ENCODE measurements at places on chromosomes 16 and 17. TPM values are rescaled to one million over a fixed set of nuclear protein-coding genes. Genes with fewer than 3 reads are reported as not detected.

SPECC1 gene
- total RNA-seq, result 18.4 TPM

KRT31 gene
- total RNA-seq, result not detected

CIAO2B gene
- total RNA-seq, result 99.4 TPM

GFOD2 gene
- total RNA-seq, result 14.6 TPM

COA3 gene
- 53.4 TPM for total RNA-seq

- DNase-seq, result no peak
Observed at GRCh38 chr16:86293906-86294305, 216.4 kb upstream of the FOXF1 start.

DNA sequence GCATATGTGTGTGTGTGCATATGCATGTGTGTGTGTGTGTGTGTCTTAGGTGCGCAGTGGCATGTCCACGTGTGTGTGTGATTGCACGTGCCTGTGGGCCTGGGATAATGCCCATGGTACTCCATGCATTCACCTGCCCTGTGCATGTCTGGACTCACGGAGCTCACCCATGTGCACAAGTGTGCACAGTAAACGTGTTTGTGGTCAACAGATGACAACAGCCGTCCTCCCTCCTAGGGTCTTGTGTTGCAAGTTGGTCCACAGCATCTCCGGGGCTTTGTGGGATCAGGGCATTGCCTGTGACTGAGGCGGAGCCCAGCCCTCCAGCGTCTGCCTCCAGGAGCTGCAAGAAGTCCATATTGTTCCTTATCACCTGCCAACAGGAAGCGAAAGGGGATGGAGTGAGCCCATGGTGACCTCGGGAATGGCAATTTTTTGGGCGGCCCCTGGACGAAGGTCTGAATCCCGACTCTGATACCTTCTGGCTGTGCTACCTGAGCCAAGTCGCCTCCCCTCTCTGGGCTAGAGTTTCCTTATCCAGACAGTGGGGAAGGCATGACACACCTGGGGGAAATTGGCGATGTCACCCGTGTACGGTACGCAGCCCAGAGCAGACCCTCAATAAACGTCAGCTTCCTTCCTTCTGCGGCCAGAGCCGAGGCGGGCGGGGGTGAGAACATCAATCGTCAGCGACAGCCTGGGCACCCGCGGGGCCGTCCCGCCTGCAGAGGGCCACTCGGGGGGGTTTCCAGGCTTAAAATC, 47.6 kb downstream of the IL21R start:
- DNase-seq, result no peak

DNA sequence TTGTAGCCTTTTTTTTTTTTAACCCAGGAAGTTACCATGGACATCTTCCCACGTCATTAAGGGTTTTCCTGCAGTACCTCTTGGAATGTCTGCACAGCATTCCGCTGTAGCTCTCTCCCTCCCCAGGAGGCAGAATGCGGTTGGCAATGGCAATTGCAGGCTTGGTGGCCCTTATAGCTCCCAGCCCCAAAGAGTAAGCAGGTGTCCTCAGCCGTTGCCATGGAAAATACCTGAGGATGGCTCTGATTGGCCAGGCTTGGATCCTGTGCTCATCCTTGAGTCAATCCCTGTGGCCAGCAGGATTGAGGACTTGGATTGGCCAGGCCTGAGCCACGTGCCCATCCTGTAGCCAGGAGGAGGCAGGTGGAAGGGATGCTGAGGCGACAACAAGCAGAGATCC, 15.5 kb upstream of the TIMP2 start:
- DNase-seq, result no peak

GRCh38 chr17:47821424-47822391, at the start of gene OSBPL7:
Gene OSBPL7, minus strand, starts transcription at chr17:47821794. Its CDS starts 1,516 bp downstream, at chr17:47820278.
- peak; percentile 86 for DNase-seq

- no peak for DNase-seq
Observed at GRCh38 chr16:23690771-23691482, 12.2 kb downstream of the PLK1 start.

- no peak for DNase-seq
Observed at GRCh38 chr16:58842746-58843145, 108.6 kb upstream of the GOT2 start.

DNA sequence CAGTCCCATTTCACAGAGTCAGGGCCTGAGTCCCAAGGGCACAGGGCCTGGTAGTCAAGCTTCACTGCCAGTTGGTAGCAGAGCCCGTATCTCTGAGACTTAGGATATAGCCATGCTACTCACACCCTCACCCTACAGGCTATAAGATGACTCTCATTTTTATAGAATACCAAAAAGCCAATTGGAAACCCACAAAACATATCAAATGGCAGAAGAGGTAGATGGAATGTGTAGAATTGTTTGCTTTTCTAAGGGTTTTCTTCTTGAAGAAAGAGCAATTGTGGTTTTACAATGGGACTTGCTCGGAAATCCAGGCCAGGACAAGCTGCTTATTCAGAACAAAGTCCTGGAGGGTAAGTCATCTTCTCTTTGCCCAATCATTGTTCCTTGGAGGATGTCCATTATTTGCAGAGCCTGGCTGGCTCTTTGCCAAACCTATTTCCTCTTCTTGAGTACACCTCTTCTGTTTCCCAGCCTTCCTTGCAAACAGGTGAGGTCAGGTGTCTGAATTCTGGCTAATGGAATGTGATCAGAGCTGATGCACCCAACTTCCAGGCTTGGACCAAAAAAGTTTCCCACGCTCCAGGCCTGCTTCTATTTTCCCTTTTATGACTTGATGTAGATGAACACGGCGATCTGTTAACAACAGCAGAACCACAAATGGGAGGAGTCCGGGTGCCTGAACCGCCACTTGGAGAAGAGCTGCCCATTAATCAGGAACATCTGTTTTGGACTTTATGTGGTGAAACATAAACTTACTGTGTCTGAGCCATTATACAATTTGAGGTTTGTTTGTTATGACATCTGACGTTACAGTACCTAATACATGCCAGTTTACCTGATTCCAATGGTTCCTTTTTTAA, 16.9 kb upstream of the CCL22 start:
- DNase-seq, result no peak

DNA sequence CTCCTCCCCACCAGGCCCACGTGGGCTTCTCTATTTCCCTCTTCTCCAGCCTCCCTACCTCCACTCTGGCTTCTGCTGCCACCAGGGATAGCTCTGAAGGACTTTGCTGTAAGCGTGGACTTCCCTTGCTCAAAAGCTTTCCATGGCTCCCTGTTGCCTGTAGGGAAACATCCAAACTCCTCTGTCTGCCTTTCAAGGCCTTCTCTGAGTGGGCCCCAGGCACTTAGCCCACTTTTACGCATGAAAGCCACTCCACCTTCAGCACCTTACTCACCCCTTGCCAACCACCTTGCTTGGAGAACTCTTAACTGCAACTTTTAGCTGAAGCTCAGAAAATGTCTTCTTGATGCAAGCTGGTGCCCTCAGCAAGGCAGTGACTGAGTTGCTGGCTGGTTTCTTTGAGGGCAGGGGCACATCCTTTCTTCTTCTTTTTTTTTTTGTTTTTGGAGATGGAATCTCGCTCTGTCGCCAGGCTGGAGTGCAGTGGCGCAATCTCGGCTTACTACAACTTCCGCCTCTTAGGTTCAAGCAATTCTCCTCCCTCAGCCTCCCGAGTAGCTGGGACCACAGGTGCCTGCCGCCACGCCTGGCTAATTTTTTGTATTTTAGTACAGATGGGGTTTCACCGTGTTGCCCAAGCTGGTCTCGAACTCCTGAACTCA, 52.0 kb upstream of the DLX4 start:
- no peak for DNase-seq

DNA sequence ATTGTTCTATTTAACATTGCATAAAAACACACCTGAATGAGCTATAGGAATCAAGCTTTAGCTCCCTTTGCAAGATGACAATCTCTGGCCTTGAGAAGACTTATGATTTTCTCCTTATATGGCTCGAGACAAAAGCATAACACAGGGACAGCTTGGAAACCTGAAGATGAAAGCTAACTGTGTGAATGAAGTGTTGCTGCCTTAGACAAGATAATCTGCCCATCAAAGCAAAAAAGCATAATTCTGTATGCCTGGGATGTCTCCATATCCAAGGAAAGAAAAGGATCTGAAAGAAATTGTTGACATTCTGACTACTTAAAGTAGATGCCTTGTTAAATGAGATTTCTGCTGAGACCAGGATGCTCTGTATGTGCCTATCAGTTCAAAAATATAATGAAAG, 526.7 kb upstream of the TOM1L1 start:
- no peak for DNase-seq

DNA sequence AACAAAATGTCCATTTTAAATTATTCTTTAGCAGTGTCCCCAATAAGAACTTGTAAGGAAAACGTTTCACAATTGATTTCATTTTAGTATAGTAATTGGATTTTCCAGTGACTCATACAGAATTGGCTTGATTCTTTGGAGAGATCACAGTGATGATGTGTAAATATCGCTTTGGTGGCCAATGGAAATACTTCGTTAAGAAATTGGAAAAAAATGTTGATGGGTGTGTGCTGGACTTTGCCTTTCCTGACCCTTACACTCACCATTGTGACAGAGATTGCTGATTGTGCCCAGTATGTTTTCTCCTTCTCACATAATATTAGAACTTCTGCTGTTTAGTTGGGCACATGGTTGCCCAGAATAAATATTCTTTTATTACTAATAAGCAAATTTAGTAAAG, 7.4 kb upstream of the EFCAB13 start:
- DNase-seq, result no peak

GRCh38 chr17:45372325-45372869, 55.6 kb upstream of the MAP3K14 start:
- no peak for DNase-seq

DNA sequence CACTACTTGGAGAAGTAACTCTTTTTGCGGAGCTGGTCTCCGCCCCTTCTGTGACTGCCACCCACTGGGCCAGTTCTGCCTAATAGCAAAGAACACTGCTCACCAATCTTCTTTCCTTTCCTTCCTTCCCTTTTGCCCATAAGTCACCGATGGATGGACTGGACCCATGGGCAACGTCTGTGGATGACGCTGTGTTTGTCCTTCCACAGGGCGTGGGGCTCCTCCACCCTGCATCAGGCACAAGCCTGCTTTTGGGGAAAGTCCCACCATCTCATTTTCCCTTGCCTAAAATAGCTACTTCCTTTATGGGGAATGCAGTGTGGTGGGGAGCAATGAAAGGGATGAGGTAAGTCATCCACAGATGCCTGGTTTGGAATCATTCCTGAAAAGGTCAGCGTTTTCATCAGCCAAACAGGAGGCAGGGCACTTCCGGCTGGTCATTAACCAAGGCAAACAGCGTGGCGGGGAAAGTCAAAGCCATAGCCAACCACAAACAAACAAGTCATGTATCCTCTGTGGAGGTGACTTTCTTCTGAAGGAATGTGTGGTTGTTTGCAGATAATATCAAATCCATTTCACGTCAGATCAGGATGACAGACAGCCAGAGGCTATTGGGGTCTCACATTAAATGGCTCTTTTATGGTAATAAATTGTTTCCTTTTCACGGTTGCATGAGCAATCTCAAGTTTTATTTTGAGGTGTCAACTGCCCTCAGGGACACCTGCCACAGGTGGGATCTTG, 30.7 kb upstream of the MED9 start:
- no peak for DNase-seq

- no peak for DNase-seq
Observed at GRCh38 chr17:45108595-45109521, 23.5 kb downstream of the PLCD3 start.

DNA sequence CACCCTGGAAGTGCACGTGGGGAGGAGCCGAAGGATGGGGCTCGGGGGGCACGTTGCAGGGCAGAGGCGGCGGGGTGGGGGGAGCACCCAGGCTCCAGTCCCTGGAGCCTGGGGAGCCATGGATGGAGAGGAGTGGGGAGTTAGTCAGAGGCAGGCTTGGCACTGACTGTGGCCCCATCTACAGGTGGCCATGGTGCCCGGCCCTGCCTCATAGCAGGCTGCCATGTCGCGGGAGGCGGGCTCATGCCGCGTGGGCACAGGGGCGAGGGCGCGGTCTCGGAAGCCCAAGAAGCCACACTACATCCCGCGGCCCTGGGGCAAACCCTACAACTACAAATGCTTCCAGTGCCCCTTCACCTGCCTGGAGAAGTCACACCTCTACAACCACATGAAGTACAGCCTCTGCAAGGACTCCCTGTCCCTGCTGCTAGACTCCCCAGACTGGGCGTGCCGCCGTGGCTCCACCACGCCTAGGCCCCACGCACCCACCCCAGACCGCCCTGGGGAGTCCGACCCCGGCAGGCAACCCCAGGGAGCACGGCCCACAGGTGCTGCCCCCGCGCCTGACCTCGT, 3.0 kb downstream of the PRR35 start:
- no peak for DNase-seq

DNA sequence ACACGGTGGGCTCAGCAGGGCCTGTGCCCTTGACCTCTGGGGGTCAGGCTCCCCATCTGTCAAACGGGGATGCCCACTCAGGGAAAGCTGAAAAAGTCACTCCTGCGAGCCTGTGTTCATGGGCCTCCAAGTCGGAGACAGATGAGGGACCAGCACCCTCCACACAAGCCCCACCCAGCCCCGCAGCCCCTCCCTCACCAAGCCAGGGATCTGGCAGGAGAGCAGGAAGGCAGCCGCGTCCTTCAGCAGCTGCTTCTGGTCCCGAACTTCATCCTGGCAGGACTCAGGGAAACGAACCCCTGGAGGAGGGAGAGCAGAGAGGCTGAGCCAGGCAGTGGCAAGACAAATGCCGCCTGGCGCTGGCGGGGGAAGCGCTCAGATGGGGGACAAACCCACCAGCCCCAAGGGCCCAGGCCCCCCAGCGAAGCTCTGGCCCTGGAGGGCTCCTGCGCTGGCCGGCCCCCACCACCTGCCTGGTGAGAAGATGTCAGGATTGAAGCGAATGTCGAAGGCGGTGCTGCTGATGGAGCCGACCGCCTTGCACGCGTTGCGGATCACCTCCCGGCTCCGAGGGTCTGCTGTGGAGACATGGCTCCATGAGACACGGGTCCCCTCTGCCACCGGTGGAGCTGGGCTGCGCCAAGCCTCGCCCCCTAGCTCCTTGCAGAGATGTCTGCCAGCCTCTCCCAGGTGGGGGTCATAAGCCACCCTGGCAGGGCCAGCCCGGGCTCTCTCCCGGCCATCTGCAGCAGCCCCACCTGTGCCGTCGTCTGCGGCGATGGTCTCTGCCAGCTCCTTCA, 15.4 kb downstream of the CLUH start:
- DNase-seq, result no peak

DNA sequence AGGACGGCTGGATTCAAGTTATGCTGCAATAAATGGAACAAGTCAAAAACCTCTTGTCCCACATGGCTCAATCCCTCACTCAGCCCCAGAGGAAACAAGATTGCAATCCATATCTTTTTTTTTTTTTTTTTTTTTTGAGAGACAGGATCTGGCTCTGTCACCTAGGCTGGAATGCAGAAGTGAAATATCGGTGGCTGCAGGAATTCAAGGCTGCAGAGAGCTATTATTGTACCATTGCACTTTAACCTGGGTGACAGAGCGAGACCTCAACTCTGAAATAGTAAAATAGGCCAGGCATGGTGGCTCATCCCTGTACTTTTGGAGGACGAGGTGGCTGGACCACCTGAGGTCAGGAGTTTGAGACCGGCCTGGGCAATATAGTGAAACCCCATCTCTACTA, 2.7 kb upstream of the PDE6G start:
- no peak for DNase-seq

GRCh38 chr17:70120425-70120824, 45.4 kb downstream of the KCNJ16 start:
- DNase-seq, result no peak
